ENCODE measurements at places on chromosomes 5 and 9. TPM values are rescaled to one million over a fixed set of nuclear protein-coding genes. Genes with fewer than 3 reads are reported as not detected.

WNK2 gene
- total RNA-seq = 11.3 TPM

FUT7 gene
- not detected for total RNA-seq

- DNase-seq = no peak
These were observed 34.1 kb downstream of the ELOVL7 start for GRCh38 chr5:60809891-60810425.

GRCh38 chr5:170329524-170329923, 31.9 kb upstream of the LCP2 start:
- no peak for DNase-seq

DNA sequence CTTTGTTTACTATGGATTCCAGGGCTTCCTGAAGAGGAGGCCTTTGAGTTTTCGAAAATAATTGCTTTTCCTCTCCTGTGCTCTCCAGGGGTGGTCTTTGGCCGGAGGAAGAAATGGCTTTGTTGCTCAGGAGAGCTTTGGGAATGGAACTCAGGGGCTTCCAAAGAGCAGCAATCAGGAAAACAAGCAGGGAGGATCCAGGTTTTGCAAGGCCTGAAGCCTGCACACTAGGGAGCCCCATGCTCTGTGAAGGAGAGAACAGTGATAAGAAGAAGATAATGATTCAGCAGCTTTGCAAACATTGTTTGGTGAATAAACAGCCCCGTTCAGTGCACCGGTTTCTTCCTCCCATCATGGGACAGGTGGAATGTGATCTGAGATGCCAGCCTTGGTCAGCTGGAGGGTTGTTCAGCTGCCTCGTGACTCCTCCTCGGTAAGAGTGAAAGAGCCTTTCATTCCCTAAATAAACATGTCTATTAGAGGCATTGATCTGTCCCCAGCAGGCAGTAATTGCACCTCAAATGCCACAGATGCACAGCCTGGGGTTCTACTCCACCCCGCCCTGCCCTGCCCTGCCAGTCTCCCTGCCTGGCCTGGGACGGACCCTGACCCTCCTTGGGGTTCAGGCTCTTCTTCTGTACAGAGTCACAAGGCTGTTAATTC, 11.5 kb upstream of the ALDH1B1 start:
- peak; percentile 62 for DNase-seq

GRCh38 chr5:51468196-51468595, 84.9 kb downstream of the ISL1 start:
- DNase-seq = no peak
